AG04450 (cell line): ENCODE measurements at places on chromosomes 12 and 14.

DNA sequence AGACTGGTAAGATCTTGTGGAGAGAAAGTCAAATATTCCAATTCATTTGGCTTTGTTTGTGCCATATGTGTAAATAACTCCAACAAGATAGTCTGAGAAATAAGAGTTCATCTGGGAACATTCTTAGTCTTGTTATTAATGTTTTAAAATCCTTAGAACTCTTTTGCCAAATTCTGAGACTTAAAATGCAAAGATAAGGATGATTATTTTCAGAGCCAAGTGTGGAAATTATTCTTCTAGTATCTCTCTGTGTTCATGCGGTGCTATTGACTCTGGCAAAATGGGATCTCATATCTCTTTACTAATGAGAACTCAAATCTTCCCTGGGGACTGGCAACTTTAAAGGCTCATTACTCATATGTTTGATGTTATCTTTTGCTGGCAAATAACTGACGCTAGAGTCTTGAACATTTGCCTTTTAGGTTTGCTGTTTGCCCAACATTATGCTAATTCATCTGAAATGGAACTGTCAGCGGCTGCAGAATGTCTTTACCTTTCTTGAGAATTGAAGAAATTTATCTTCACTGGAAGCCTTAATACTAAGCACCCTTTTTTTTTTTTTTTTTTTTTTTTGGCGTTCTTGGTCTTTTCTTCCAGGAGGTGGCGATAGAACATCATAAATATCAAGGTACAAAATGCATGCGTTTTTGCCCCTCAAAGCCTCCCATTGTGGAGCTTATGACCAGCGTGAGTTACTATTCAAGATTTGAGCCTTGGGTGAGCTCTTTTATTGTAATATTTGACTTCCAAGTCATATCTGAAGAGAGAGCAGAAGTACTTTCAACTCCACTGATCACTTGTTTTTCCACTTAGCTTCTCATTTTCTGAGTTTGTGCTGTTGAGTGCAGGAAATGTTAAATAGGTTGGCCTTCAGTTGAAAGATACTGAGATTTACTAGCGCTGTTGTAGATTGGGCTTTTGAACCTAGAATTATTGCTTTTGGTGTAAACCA, 86.5 kb downstream of the CAND1 start:
- peak; percentile 20 for DNase-seq

DNA sequence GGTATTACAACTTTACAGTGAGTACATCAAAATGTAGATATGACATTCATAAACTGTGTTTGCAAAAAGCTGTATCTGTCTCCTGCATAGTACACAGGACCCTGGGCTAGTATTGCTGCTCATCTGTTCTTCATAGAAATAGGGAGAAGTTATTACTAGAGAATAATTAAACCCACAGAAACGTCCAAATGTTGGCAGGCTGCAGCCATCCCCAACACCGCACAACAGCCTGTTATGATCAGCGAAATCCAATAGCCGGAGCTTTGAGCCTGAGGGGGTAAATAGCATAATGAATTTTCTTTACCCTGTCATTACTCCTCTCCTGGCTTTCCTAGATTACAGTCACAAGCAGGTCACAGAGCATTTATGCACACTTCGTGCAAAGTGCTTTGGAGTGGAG, 178.0 kb downstream of the DACT1 start:
- no peak for DNase-seq

DNA sequence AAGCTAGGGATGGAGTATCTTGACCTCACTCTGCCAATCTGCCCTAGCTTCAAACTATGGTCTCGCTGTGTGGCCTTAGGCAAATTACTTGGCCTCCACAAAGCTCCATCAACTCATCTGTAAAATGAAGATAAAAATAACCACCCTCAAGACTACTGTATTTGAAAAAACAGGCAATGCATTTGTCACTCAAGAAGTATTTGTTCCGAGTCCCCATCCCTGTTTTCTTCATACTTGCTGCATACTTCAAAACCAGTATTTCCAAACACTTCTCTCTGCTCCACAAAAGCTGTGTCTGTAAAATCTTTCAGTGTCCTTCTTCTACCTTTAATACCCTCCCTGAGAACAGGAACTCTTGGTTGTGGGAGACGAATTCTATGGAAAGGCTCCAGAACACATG, 47.9 kb downstream of the GTF2A1 start:
- DNase-seq = no peak

- DNase-seq = no peak
Measured at GRCh38 chr12:104172570-104172947, 34.5 kb upstream of the NFYB start.

DNA sequence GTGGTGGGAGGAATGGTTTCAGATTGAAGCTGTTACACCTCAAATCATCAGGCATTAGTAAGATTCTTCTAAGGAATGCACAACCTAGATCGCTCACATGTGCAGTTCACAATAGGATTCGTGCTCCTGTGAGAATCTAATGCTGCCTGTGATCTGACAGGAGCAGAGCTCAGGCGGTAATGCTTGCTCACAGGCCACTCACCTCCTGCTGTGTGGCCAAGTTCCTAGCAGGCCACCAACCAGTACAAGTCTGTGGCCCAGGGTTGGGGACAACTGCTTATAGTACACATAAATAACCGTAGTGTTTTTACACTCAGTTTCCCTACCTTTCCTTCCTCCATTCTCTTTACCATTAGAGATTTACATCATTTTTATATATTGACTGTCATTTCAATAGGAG, 121.4 kb downstream of the SLCO1B3 start:
- no peak for DNase-seq
